ENCODE measurements at places on chromosomes 13 and 19.

DNA sequence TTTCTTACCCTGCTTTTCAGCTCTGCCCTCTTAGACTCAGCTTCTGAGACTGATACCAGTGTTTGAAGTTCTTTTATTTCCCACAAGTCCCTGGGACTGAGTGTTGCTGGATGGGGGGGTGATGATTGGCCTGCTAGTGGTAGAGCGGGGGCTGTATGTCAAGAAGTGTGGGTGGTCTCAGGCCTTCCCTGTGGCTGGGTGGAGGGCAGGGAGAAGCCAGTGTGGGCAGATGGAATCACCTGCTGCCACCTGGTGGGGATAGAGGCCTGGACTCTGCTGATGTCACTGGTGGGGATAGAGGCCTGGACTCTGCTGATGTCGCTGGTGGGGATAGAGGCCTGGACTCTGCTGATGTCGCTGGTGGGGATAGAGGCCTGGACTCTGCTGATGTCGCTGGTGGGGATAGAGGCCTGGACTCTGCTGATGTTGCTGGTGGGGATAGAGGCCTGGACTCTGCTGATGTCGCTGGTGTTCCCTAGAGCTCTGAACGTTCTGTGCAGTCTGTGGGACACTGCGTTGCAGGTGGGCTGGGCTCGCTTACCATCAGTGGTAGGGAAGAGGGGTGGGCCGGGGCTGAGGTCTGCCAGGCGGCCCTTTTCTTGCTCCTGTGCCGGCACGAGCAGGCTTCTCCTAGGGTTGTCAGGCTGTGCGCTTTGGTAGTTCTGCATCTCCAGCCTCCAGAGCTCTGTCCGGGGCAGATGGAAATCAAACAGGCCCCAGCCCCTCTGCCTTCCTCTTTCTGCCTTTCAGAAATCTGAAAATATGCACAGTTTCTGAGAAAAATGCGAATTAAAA is 101.3 kb downstream of the ARHGEF7 start:
- no peak for DNase-seq

DNA sequence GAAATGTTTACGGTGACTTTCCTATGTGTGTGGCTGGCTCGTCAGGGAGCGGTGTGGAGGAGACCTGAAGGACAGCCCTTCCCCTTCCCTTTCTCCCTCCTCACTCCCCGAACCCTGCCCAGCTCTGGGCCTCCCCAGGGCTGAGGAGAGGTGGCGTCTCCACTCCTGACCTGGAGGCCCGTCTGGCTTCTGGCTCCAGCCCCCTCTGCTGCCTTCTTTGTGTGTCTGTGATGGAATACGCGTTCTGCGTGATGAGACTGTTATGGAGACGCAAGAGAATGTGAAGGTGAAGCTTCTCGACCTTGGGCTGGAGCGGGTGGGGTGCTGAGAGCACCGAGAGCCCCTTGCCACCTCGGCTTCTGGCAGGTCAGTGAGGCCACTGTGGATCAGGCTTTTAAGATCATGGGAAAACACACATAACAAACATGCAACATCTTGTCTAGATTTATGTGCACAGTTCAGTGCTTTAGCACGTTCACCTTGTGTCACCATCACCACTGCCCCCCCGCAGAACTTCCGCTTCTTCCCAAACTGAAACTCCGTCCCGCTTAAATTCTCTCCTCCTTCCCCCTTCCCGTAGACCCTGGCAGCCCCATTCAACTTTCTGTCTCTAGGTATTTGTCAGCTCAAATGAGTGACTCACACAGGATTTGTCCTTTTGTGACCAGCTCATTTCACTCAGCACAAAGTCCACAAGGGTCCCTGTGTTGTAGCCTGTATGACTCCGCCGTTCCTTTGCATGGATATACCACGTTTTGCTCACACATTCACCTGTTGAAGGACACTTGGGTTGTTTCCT is 24.7 kb downstream of the ATP11A start:
- DNase-seq, result no peak

DNA sequence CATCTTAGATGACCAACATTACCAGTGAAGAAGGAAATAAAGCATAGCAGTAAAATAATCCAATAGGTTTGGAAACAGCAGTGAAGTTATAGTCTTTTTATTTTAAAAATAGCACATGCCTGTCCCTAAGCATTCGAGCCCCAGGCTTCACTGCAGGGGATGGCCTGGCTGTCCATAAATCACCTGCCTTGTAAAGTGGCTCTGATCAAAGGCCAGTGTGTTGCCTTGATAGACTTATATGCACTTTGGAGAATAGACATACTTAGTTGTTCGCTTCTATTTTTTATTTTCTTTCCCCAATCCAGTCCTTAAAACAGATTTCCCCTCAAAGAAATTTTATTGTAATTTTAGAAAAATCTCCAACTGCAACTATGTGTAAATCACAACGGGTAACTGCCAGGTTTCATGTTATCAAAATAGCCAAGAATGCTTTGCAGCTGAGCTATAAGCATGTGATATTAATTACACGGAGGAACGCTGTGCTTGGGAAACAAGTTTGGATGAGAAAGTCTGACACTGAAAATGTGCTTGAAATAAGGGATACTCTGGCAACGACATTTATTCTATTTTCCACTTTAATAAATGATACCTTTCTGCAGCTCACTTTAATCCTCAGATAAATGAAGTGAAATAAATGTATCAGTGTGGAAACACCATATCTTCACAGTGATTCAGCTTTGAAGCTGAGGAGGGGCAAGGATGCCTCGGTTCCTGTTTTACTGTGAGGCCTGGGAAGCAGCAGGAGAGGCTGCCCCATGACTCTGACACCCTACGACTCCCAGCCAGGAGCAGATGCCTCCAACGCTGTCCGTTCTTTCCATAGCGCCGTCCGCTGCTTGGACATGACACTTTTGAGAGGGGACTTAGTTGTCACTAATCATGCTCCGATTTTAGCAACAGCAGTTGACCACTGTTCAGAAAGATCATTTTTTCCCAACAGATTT is 5.5 kb upstream of the METTL21C start:
- no peak for DNase-seq

DNA sequence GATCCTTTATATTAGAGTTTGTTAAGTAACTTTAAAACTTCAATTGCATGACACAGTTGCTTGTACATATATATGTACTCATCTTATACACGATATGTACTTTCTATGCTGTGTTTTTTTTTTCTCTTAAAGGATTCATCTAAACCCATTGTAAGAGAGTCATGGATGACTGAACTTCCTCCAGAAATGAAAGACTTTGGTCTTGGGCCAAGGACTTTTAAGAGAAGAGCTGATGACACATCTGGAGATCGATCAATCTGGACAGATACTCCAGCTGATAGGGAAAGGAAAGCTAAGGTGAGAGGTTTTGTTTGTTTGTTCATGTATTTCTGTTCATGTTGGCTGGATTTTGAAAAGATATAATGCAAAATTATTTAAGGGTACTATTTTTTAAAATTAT is 26.0 kb downstream of the GPALPP1 start:
- no peak for DNase-seq

DNA sequence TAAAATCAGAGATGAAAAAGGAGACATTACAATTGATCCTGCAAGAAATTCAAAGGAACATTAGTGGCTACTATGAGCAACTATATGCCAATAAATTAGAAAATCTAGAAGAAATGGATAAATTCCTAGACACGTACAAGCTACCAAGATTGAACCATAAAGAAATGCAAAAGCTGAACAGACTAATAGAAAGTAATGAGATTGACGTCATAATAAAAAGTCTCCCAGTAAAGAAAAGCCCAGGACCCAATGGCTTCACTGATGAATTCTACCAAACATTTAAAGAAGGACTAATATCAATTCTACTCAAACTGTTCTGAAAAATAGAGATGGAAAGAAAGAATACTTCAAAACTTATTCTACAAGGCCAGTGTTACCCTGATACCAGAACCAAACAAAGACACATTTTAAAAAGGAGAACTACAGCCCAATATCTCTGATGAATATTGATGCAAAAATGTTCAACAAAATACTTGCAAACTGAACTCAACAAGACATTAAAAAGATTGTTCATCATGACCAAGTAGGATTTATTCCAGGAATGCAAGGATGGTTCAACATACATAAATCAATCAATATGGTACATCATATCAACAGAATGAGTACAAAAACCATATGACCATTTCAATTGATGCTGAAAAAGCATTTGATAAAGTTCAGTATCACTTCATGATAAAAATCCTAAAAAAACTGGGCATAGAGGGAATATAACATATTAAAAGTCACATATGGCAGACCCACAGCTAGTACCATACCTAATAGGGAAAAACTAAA is 35.8 kb downstream of the UQCRFS1 start:
- DNase-seq, result no peak

DNA sequence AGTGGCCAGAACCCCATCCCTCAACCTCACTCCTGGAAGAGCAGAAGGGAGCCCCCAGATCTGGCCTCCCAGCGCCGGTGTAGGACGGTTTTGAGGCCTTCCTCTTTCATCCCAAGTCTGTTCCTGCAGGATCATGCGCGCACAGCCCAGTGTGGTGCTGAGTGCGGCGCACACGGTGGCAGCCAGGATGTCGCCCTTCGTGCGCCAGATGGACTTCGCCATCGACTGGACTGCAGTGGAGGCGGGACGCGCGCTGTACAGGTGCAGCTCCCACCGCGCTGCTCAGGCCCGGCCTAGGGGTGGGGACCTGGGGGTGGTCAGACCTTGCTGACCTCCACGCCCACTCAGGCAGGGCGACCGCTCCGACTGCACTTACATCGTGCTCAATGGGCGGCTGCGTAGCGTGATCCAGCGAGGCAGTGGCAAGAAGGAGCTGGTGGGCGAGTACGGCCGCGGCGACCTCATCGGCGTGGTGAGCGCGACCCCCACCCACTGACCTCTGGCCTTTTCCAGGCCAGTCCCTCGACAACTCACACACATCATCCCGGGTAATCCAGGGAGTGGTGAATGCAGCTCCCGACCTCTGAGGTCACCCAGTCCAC is 14.8 kb downstream of the PNPLA6 start:
- DNase-seq, result no peak

DNA sequence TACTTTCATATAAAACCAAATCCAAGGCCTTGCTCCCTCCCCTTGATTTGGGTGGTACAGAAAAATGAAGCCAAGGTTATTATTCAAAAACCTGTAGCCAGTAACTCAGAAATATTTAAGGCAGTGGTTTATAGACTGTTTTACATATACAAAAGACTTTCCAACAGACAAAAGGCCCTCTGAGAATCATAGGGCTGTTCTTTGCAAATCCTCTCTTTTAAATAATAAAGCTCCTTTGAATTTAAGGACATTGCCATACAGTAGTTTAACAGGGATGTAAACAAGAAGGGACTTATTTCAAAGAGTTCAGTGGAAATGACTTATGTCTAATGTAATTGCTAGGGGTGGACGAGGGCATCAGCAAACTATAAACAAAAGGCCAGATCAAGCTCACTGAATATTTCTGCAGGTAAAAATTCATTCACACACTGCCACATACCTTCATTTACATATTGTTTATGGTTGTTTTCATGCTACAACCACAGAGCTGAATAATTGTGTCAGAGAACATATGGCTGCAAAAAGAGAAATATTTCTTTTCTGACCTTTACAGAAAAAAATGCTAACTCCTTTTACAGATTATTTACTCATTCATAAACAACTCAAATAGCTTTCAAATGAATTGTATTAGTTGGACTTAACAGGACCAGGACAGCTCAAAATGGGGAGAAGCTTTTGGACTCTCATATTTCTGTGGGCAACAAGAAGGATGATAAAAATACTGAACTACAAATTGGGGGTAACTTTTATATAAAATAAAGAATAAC is 665.6 kb downstream of the SLITRK1 start:
- DNase-seq, result no peak

- no peak for DNase-seq
Observed at GRCh38 chr19:58434217-58434616, 5.7 kb downstream of the ZNF132 start.

DNA sequence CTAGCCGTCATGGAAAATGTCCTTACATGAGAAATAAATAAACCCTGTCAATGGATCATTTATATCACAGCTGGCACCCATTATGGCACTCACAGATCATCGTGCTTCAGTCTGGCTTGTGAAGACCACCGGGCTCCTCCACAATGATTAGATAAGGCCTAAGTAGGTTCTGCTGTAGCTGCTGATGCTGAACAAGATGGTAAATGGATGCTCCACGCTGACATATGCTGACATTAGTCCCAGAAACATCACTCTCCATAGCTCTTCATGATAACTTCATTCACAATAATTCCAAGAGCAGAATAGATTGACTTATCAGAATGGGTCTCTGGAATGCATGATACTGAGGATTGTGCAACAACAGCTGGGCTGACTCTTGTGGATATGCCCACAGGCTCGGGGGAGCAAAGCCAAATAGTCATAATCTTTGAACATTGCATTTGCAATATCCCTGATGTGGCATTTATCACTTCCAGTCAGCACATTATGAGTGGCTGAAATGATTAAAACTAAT is 63.8 kb upstream of the RXFP2 start:
- no peak for DNase-seq

DNA sequence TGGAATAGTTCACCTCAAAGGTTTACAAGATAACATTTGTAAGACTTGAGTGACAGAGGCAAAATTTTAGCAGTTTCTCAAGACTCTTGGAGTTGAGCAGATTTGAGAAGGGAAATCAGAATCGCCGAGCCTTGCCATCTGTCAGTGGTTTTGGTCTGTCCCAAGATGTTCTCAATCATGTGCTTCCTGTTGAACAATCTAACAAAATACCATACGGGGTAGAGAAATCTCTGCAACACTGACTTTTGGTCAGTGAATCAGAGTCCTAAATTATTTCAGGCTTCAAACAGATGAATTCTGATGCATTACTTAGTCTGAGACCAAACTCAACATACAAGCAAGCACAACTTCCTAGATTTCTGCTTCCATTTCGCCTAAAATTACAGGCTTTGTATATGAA is 3.8 kb downstream of the KCTD12 start:
- DNase-seq, result no peak

DNA sequence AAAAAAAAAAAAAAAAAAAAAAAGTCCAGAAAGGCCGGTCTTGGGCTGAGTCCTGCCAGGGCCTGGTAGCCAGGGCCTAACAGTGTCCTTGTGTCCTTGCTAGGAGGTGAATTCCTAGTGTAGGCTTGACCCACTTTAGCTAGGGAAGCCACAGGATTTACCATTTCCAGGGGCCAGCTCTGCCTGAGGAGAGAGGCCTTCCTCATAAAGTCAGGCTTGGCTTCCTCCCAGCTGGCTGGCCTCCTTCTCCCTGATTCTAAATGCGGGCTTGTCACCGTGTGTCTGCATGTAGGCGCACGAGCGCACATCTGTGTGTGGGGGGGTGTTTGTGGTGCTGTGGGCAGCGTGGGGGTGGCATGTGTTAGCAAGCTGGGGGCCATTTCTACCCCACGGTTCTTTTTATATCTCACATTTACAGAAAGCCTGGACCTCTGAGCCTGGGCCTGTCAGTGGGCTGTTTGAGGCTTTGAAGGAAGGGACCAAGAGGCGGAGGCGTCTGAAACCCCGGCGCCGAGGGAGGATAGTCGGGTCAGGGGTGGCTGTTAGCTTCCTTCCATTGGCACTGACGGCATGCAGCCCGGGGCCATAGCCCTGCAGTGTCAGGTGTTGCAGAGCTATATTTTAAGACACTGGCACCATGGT is 31.7 kb downstream of the IER2 start:
- DNase-seq, result no peak

GRCh38 chr19:10805758-10806247 is 30.2 kb downstream of the TMED1 start:
- DNase-seq, result no peak
